NCI-H1436 (cell line): ENCODE measurements at places on chromosomes 2 and 18.

DNA sequence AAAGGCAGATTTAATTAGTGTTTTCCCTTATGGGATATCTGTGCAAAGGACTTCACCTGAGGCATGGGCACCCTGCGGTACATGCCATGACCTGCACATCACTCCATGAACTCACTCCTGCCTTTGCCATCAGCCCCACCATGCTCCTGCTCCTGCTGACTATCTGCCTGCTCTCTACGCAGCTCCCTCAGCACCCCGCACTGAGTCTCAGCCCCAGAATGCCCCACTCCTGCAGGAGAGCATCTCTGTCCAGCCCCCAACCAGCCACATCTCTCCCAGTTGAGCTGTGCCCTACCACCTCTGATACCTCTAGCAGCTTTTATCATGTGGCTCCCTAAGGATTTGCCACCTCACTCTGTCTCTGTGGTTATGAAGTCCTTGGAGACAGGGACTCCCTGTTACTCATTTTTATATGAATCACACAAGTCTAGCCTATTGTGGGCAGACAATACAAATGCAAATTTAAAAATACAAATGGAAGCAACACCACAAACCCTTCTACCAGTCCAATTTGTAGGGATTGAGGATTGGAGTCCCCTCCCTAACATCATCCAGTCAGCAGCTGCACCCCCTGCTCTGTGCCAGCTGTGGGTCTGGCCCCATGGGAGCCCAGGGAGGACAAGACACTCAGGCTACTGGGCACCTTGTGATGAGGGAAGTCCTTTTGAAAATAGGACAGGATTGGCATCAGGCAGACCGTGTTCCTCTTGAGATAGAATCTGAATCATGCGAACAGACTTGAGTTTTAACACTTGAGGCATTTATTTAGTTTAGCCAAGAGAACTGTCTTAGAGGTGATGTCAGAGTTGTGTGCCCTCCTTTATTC, 689.6 kb upstream of the HS6ST1 start:
- no peak for DNase-seq

- no peak for DNase-seq
Measured at GRCh38 chr2:205405194-205405593, 277.1 kb upstream of the NRP2 start.

- DNase-seq, result no peak
Measured at GRCh38 chr2:237919593-237919992, 47.2 kb upstream of the UBE2F start.

DNA sequence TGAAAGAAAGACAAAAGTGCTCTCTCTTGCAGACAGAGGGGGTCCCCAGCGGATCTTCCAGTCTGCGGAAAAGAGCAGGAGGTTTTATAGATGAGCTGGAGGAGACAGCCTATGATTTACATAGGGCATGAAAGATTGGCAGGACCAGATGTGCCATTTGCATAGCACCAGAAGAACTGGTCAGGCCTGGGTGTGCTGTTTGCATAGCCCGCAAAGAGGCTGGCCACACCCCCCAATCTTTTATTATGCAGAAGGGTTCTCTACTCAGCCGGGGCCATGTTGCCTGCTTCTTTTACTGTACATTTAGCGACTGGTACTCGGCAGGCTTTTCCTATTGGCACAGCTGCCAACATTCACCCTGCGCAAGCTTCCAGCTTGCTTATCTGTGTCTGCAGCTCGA, 317.6 kb downstream of the GALR1 start:
- no peak for DNase-seq

GRCh38 chr2:37645362-37645761, 26.1 kb downstream of the CDC42EP3 start:
- no peak for DNase-seq
